Renal cortex interstitium (tissue), 15 donors: ENCODE measurements at places on chromosomes 16 and 17.

DNA sequence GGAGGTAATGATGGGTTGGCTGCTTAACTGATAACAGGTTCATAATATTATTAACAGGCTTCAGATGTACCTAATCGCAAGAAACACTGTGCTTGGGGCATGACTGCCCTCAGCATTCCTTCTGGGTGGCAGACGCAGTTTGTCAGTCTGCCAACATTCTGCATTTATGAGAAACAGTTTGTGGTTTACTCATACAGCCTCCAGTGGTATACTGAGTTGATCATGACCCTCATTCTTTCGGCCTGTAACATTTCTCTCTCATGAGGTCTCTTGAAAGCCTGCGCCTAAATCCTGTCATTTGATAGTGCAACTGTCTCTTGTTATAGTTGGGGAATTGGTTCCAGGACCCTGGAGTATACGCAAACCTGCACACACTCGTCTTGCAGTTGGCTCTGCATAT lies 4.9 kb upstream of the RUSF1 start:
- no peak for DNase-seq

GRCh38 chr16:78906135-78906534 lies 694.4 kb downstream of the MAF start:
- DNase-seq, result no peak

- DNase-seq, result no peak
Observed at GRCh38 chr17:51185763-51186332, 19.6 kb downstream of the NME2 start.

DNA sequence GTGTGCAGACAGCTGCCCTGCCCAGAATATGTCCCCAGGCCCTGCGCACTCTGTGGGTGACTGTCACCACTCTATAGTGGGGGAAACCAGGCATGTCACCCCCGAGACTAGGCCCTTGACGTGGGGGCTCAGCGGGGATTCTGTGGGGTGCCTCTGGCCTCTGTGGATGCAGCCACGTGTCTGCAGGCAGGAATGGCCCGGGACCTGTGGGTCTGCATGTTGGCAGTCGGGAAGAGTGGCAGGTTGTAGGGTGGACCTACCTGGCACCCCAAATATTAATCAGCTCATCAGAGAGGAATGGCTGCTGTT lies 954 bp downstream of the IL32 start:
- DNase-seq, result no peak

DNA sequence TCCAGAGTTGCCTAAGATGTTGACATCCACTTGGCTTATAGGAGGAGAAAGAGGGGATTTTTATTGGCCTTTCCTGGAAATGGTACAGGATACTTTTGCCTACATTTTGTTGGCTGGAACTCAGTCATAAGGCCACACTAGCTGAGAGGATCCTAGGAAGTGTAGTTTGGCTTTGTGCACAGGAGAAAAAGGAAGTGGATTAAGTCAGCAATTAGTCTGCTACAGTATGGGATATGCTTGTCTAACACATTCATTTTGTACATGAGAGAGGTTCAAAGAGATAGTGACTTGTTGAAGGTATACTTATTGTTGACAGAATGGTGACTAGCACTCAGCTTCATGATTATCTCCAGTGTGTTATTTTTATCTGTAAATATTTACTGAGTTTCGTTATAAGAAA lies 10.3 kb downstream of the UTP18 start:
- DNase-seq, result no peak

DNA sequence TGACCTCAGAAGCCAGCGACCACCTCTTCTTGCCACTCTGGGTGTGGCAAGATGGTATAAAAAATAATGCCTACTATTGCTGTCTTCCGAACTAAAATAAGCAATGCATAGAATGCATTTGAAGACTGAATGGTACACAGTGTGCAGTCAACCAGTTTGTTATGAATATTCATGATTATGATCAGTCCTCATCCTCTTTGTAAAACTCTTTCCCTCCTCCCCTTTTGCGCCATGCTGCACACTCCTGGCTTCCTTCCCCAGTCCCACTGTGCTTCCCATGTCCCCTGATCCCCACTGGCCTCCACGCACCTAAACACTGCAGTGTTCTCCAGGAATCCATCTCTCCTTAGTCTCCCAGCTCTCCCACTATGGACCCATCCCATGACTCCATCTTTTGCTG lies 348.0 kb downstream of the SOX9 start:
- no peak for DNase-seq

GRCh38 chr17:12256380-12256995 lies 235.8 kb downstream of the MAP2K4 start:
- peak; percentile 41 for DNase-seq

GRCh38 chr16:48102083-48103008 lies 53.4 kb downstream of the ABCC12 start:
- no peak for DNase-seq

DNA sequence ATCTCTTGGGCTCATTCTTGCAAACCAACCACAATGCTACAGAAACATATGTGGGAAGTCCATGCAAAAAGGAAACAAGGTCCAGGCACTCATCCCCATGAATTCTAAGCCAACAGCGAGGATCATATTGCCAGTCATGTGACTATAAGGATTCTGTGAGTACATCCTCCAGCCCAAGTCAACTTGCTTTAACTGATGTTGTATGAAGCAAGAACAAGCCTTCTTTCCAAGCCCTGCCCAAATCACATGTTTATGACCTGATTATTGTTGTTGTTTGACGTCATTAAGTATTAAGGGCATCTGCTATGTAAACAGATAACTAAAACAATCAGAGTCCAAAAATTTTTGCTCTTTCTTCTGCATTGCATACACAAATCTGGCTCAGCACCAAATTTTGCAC lies 78.2 kb upstream of the MON1B start:
- no peak for DNase-seq

DNA sequence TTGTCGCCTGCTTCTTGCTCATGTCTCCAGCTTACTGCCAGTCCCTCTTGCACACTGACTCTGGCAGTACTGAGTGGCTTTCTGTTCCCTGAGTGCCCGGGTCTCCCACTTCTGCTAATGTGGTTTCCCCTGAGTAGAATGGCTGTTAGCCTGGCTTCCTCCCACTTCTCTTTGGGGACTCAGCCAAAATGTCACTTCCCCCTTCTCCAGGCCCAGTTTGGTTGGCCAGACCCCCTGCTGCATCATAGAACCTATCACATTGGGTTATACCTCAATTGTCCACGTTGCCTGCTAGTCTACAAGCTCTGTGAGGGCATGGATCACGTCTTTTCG lies 304.4 kb downstream of the HS3ST3B1 start:
- no peak for DNase-seq

DNA sequence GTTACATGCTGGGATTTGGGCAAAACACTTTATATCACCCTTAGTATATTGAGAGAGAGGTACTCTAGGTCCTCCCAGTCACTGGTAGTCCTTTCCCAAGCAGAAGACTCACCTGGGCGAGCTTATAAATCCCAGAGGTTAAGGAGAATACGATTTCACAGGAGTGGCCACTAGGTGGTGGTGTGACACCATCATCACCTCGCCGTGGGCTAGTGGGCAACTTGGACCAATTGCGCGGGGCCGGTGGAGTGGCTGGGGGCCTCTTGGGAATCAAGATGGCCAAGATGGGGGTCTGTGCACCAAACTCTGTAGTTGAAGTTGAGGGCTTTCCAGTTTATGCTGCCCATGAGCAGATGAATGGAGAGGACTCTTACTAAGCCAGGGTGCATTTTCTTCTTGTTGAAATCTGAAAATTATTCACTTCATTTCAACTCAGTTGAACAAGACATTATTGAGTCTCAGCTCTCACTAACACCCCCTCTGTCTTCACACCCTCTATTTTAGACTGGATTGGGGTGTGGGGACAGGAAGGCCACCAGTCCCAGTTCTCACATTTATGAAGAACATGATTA lies 38.2 kb upstream of the PIRT start:
- no peak for DNase-seq

DNA sequence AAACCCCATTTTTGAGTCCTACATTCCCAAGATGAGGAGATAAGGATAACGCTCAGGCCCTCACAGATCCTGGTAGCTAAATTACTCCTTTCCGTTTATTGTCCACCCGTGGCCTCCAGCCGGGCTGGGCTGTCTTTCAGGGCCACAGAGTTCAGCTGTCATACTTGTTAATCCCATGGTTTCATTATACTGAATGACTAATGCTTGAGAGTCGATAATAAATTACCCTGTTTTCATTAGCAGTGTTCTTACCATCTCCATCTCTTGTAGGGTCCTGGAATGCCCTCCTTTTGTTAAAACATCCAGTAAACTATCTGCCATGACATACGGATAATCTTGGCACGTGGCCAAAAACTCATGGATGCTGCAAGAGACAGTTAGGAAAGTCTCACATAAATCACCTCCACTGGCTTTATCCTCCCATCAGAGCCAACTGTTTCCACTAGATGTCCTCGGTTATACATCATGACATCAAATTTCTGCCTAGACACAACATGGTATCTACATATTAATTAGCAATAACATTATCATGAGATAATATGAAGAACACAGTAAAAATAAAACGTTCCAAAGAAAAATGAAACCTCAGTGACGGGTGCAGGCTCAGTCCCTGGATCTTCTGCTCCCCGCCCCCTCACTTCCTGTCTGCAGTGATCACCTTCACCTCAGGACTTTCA lies 45.3 kb downstream of the BRD7 start:
- no peak for DNase-seq

DNA sequence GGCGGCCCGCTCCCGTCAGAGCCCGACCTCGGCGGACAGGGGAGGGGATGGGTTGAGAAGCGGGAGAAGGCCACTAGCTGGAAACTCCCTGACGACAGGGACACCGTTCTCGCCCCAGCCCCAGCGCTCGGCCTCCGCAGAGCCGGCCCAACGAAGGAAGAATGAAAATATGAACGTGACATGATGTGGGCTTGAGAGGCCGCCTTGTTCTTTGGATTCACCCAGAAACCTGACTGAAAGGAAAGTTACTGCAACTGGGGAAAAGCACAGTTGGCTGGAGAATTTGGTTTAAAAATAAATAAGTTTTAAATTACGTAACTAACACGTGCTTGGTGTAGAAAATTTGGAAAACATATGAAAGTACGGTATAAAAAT lies 21.1 kb downstream of the NPTX1 start:
- DNase-seq, result no peak

DNA sequence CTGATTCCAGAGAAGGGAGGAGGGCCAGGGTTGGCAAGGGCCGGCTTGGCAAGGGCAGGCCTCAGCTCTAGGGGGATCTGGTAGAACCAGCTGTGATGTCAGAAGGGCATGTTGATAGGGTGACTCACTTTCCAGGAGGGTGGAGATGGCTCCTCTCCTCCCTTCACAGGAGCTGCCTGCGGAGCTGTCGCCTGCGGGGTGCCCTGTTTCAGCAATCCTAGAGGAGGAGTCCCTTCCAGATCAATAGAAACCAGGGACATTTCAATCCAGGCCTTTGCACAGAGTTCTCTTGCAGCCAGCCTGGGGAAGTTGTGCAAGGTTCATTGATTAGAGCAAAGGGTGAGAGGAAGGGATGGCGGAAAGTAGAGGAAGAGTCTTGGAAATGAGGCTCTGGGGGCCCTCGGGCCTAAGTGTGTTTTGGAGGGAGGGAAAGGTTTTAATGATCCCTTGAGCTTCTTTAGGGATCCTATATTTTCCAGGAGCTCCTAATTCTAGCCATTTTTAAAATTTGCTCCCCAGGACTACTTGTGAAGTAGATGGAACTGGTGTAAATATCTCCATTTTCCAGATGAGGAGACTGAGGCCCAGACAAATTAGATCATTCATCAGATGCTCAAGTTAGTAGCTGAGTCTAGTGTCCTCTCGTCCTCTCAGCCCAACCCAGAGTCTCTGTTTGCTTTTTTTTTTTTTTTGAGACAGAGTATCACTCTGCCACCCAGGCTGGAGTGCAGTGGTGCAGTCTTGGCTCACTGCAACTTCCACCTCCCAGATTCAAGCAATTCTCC lies 24.8 kb upstream of the CSNK2A2 start:
- no peak for DNase-seq

GRCh38 chr17:64385187-64386083 lies 5.2 kb downstream of the PECAM1 start:
- DNase-seq, result no peak

DNA sequence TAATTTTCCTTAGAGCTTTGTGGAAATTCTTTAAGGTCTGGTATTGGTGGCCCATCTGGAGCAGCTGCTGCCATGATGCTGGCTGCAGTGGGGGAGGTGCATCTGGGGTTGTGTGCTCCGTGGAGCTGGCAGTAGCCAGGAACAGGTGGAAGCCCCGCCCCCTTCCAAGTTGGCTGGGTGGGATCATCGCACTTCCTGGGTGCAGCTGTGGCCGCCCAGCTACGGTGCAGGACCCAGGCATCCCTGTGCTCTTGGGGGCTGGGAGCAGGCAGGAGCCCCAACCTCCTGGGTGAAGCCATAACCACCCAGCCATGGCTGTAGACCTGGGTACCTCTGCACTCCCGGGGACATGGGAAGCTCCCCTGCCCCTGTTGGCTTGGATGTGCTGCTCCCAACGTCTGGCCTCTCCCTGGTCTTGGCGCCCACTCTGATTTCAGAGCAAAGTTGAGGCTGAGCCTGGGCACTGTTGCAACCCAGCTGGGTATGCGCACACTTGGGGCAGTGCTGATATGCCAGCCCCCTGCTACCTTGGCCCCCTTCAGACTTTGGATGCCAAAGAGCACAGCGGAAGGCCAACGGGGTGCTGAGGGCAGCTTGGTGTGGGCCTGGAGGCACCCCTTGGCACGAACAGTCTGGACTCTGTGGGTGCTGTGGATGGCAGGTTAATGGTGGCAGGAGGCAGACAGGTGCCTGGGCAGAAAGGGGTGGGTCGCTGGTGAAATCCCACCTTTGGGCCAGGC lies 145.2 kb downstream of the MYO1D start:
- no peak for DNase-seq

- no peak for DNase-seq
Observed at GRCh38 chr17:67044016-67044772, at the start of gene CACNG1. TSS of gene CACNG1 (plus strand) at chr17:67044554. CDS start at chr17:67044661, 107 bp downstream.

DNA sequence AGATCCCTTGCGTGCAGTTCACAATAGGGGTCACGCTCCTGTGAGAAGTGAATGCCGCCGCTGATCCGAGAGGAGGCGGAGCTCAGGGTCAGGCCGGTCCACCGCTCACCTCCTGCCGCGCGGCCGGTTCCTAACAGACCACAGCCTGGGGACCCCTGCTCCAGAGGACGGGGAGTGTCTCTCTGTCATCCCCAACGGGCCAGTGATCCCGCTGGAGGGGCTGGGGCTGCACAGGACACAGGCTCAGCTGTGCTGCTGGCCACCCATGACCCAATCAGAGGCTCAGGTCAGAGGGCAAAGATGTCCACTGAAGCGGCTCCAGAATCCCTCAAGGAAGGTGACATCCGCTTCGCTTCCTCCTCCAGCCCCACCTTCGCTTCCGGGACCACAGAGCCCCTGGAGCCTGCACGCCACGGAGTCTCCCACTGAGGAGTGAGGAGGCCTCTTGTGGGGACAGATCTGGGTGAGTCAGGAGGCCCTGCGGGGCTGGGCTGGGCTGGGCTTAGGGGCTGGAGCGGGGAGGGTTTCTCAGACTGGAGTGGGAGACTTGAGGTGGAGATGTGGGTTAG lies 115.4 kb downstream of the METRNL start:
- no peak for DNase-seq
